Activated T-cell treated with anti-CD3 and anti-CD28 coated beads, Interleukin-2, amount 50 U/mL, for 72 hours (primary cell): ENCODE measurements at places on chromosomes 2 and 18. TPM values are rescaled to one million over a fixed set of nuclear protein-coding genes. Genes with fewer than 3 reads are reported as not detected.
A peak's percentile ranks its signal among the peaks of the same experiment; 100 is the strongest.

DNA sequence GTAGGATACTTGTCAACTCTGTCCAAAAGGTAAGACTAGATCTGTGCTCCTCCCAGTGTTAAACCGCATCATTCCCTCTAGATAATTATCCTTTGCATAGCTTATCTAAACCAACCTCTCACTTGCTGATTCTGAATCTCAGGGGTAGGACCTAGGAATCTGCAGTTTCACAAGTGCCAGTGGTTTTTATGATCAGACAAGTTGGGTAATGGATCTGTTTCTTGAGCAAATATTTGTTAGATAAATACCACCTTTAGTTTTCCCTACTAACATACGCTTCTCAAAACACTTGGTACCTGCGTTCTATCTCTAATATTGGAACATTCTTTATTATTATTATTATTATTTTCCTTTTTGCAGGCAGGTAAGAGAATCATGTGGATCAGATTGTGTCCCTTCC lies 439.9 kb downstream of the PTPRM start:
- no peaks in the 10 kb centered on the region for H3K4me1 ChIP-seq
- DNase-seq: no peak
- no peak overlapping the region for H3K27ac ChIP-seq
- no peaks in the 10 kb centered on the region for H3K36me3 ChIP-seq

GRCh38 chr2:181770150-181770549 lies 89.8 kb upstream of the NEUROD1 start:
- H3K27me3 ChIP-seq: no peaks in the 10 kb centered on the region
- no peak for DNase-seq
- H3K27ac ChIP-seq: no peak overlapping the region
- H3K4me3 ChIP-seq: no peak overlapping the region
- H3K36me3 ChIP-seq: no peaks in the 10 kb centered on the region

DNA sequence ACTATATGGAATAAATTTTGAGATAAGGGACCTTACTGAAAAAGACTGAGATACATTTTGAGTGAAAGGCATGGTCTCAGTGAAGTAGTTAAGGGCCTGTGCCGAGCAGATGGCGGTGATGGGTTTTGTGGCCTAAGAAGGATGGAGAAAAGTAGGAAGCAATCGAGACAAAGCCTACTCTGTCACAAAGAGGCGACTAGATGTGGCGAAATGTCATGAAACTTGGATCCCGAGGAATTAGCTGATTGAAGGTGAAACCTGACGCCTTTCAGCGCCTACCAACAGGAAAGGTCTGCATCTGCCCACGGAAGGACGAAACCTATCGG lies 558 bp upstream of the CEP192 start:
- H3K4me3 ChIP-seq: peak overlapping the region; percentile 99
- no peaks in the 10 kb centered on the region for H3K27me3 ChIP-seq
- peaks cover 15% of the 10 kb centered on the region for H3K36me3 ChIP-seq

MAL gene
- total RNA-seq: 93.8 TPM

RNASEH1 gene
- 24.1 TPM for total RNA-seq
